ENCODE measurements at places on chromosomes 5 and 9.

DNA sequence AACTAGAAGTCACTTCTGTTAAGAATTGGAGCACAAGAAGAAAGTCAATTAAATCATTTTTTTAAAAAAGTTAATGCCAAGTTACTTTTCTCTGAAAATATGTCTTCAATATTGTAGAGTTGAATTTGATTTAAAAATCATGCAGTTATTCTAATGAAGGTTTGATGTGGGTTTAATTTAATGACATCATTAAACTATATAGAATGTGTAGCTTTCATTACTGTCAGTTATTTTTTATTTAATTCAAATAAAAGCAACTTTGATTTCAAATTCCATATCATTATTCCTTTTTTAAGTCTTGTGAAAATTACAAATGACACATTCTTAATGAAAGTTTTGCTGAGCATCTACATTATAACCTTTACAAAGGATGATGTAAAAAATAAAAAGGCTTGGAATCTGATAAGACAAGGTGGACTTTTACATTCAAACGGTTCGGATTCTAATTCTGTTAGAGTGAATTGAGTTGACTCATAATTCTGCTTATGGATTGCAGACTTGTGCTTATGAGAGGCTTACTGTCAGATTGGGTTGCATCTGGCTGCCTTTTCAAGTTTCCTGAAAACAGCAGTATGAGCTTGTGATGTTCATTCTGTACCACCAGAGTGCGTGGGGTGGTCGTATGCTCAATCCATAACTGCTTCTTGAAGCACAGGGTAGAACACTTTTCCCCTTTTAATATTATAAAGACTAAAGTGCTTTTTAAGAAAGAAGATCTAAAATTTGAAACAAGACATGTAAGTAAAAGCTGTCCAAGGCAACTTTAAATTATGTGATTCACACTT lies 253.0 kb upstream of the ARRDC3 start:
- DNase-seq: no peak

- DNase-seq: no peak
Measured at GRCh38 chr9:2257248-2257929, 242.2 kb downstream of the SMARCA2 start.

DNA sequence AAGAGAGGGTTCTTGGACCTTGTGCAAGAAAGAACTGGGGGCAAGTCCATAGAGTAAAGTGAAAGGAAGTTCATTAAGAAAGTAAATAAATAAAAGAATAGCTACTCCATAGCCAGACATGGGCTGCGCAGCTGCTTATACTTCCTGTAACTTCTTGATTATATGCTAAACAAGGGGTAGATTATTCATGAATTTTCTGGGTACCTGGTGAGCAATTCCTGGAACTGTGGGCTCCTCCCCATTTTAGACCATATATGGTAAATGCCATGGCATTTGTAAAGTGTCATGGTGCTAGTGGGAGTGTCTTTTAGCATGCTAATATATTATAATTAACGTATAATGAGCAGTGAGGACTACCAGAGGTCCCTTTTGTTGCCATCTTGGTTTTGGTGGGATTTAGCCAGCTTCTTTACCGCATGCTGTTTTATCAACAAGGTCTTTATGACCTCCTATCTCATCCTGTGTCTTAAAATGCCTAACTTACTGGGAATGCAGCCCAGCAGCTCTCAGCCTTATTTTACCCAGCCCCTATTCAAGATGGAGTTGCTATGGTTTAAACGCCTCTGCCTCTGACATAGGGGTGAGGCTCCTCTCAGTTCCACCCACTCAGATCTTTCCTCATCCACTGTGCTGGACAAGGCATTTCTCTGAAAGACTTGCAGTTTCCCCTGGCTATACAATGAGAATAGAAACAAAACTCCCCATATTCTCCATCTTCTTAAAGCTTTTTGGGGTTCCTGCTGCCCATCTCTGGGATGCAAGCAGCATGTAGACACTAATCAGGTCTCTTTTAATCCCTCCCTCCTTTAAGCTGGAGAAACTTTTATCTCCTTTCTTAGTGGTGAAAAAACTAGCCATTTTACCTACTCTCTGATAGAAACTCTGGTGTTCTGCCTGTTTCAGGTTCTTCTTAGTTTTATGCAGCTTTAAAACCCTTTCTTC lies 91.2 kb downstream of the ARRDC3 start:
- no peak for DNase-seq

GRCh38 chr9:90459321-90459720 lies 183.3 kb downstream of the DIRAS2 start:
- no peak for DNase-seq

DNA sequence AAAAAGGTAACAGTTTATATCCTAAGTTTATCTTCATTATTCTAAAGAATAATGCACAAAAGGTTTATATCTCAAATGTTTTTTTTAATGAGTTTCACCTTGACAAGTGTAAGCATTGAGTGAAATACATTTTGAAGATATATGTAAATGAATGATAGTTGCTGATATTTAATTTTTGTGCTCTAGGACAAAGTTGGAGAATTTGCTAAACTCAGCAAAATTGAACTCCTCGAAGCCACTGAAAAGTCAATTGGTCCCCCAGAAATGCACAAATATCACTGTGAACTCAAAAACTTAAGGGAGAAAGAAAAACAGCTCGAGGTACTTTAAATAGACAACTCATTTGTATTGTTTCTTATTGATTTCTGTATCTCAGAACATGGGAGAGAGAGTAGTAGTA lies 19.5 kb downstream of the SMC5 start:
- DNase-seq: no peak

DNA sequence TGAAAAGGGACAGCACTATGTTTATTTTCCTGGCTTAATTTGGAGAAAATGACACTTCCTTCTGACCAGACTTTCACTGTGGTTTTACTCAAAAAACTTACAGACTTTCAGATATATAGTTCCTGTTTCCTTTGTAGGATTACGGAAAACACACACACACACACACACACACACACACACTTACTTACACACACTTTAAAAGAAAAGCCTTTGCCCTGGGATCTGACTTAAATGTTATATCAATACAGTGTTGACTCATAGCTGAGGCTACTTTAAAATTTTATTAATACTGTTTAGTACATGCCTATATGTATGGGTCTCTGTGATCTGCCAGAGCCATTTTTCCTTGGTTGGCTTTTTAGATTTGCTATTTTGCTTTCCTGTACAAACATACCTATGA lies 758.3 kb downstream of the DNAH5 start:
- DNase-seq: no peak

GRCh38 chr5:138650196-138650595 lies 75.0 kb upstream of the HSPA9 start:
- no peak for DNase-seq

DNA sequence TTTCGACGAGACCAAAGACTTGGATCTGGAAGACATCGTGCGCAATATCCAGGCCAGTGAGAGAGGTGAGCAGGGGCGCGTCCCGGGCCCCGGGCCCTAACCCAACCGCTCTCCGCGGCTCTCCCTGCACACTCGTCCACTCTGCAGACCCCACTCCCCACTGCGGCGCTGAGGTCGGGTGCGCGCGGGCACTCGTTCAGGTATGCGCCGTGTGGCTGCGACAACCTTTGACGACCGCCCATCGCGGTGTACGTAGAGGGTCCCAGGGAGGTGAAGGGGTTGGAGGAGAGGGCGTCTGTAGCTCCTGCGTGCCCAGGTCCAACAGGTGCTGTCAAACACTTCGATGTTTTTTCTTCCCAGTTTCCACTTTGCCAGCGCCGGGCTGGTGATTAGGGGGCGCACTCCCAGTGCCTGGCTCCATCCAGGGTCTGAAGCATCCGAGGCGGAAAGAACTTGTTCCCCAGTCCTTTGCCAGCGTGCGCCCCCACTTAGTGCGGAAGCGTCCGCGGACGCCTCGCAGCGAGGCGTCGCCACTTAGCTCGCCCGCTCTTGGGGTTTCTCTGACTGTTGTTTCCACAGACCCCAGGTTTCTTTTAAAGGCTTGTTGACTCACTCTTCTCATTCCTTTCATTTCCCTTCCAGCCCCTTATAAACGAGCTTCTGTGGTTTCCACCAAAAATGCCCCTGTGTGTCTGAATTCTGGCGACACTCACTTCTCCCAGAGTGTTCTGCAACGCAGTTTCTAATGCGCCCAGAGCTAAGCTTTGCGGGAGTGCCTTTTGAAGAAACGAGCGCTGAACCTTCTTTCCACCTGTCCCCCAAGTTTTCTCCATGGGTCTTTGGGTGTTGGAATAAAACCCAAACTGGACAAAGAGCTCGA lies 1.6 kb downstream of the NPR3 start:
- DNase-seq: peak; percentile 24

DNA sequence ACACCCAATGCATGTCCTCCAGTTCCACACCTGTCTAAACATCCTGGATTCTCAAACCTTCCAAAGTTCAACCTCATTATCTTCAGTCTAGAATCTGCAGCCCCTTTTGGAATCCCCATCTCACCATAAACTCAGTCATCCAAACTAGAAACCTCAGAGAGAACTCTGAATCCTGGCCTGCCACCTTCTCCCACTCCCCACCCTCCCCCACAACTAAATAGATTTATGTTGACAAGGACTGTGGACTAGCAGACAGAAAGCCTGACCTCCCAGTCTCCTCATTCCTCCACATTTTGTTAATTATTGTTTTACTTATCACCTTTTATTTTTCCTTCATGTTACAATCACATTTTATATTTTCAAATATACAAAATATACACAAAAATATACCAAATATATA lies 76.6 kb downstream of the MEF2C start:
- no peak for DNase-seq

DNA sequence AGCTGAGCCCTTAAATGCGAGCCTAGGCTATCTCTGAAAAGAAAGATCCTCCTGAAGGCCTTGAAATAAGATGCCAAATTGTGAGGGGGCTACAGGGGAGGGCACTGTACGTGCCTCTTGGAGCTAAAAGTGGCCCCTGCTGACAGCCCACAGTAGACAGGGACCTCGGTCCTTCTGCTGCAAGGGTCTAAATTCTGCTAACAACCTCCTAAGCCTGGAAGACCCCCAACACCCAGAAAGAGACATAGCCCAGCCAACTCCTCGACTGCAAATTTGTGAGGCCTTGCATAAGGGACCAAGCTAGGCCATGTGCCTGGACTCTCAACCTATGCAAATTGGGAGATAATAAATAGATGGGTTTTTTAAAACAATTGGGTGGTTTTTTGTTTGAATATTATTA lies 54.7 kb downstream of the UBE2QL1 start:
- DNase-seq: no peak

- DNase-seq: no peak
Measured at GRCh38 chr9:134532084-134532483, 109.5 kb upstream of the COL5A1 start.

- no peak for DNase-seq
Measured at GRCh38 chr9:124254261-124254682, 3.5 kb upstream of the NEK6 start.

DNA sequence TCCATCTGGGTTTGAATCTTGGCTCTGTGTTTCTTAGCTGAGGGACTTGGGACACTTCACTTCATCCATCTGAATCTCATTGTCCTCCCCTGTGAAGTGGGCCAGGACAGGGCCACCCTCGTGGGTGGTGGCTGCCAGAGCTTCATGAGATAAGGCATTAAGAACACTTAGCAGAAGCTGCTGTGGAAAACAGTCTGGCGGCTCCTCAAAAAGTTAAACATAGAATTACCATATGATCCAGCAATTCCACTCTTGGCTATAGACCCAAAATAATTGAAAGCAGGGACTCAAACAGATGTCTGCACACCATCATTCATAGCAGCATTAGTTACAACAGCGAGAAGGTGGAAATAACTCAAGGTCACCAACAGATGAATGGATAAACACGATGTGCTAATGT lies 42.4 kb upstream of the GGTA1 start:
- DNase-seq: no peak

- no peak for DNase-seq
Measured at GRCh38 chr5:157308836-157309465, 43.0 kb downstream of the CYFIP2 start.

GRCh38 chr5:54317511-54318260 lies 7.3 kb upstream of the ARL15 start:
- DNase-seq: peak; percentile 7

DNA sequence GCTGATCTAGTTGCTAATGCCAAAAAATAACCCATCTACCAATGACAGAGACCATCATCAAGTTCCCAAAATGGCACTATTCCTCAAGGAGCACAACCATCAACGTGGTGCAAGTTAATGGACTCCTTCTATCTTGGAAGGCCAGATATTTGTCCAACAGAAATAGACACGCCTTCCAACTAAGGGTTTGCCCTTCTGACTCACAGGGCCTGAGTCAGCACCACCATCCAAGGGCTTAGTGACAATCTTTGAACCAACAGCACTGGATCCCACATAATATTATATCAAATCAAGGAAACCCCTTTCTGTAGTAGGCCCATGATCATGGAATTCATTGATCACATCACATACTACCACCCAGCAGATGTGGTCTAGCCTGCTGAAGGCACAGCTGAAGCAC lies 84.3 kb downstream of the MED27 start:
- peak; percentile 72 for DNase-seq

GRCh38 chr5:7884491-7885267 lies 15.7 kb downstream of the MTRR start:
- no peak for DNase-seq

GRCh38 chr5:6719417-6719816 lies 6.2 kb downstream of the TENT4A start:
- DNase-seq: no peak

DNA sequence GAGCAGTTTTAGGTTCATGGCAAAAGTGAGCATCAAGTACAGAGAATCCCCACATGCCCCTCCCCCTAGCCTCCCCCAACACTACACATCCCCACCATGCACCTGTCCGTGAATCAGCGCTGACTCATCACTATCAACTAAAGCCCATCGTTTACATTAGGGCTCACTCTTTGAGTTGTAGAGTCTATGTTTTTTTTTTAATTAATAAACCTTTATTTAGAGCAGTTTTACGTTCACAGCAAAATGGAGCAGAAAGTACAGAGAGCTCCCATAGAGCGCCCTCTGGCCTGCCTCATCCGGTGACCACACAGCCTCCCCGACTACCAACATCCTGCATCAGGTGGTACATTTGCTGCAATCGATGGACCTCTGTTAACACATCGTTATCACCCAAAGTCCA lies 47.9 kb upstream of the UNC5A start:
- DNase-seq: no peak

DNA sequence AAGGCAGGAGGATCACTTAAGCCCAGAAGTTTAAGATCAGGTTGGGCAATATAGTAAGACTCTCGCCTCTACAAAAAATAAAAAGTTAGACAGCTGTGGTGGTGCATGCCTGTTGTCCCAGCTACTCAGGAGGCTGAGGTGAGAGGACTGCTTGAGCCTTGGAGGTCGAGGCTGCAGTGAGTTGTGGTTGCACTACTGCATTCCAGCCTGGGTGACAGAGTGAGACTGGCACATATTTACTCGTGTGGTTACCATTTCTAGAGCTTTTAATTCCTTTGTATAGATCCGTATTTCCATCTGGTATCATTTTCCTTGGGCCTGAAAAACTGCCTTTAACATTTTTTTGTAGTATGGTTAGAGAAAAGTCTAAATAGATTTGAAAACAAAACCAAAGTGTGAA lies 7.8 kb downstream of the IL6ST start:
- DNase-seq: no peak

GRCh38 chr5:171968531-171968930 lies 37.9 kb downstream of the FBXW11 start:
- no peak for DNase-seq

GRCh38 chr5:176610435-176610773 lies 448 bp upstream of the GPRIN1 start:
- DNase-seq: no peak

Data from epithelial cell of esophagus (primary cell).